H9 (cell line): ENCODE measurements at places on chromosomes 2 and 18. TPM values are rescaled to one million over a fixed set of nuclear protein-coding genes. Genes with fewer than 3 reads are reported as not detected.

Gene OR6B2
- total RNA-seq: not detected in 2 replicates

Gene TCF4
- total RNA-seq: 85.8 and 99.4 TPM in 2 replicates

Gene VIT
- total RNA-seq: 0.15 TPM in 1 of 2 replicates, not detected in the other

Gene TEX261
- total RNA-seq: 19.2 and 23.9 TPM in 2 replicates

Gene CD8B2
- not detected in 2 replicates for total RNA-seq

Gene GPR55
- 0.11 TPM in 1 of 2 replicates, not detected in the other for total RNA-seq

GRCh38 chr2:107804608-107805498, 21.8 kb upstream of the RGPD4 start:
- H3K36me3 ChIP-seq: peaks cover 1% of the 10 kb centered on the region; the same call in 1 of the 3 replicates
- H3K27ac ChIP-seq: no peak overlapping the region
- no peak for DNase-seq
- H3K4me3 ChIP-seq: no peak overlapping the region
- no peaks in the 10 kb centered on the region for H3K4me1 ChIP-seq

DNA sequence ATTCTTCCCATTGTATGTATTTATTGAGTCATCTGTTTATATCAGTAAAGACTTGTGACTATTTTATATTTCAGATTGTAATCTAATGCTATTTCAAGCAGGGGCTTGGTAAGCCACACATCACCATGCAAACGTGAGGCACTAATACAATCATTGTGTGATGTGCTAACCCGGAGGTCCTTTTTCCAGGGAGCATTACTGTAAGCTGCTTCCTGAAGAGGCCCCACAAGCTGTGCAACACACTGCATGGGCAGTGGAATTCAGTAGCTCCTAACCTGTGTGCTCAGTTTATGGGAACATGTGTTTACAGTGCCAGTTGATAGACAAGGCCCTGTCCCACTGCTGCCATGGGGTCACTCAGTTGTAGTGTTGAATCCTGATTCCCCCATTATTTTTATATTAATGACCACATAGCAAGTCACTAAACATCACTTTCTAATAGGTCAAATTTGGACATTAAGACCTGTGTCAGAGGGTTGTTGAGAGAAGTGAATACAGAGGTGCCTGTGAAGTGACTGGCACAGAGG, 162.9 kb downstream of the FHOD3 start:
- H3K27ac ChIP-seq: no peak overlapping the region
- peaks cover 10% of the 10 kb centered on the region for H3K4me1 ChIP-seq
- H3K4me3 ChIP-seq: no peak overlapping the region
- H3K27me3 ChIP-seq: no peaks in the 10 kb centered on the region
- no peak for DNase-seq

- DNase-seq: no peak
- H3K27me3 ChIP-seq: peaks cover 12% of the 10 kb centered on the region; the same call in 1 of the 2 replicates
- 0 out of 2 replicates have a peak, but pooled peaks cover 3% of the 10 kb centered on the region for H3K4me1 ChIP-seq
- no peak overlapping the region for H3K27ac ChIP-seq
Measured at GRCh38 chr2:73977466-73977865, 7.2 kb upstream of the TET3 start.

GRCh38 chr2:200700856-200701255, 110.9 kb upstream of the BZW1 start:
- H3K36me3 ChIP-seq: no peaks in the 10 kb centered on the region
- no peak for DNase-seq
- no peaks in the 10 kb centered on the region for H3K27me3 ChIP-seq
- no peak overlapping the region for H3K27ac ChIP-seq
- H3K4me3 ChIP-seq: no peak overlapping the region

DNA sequence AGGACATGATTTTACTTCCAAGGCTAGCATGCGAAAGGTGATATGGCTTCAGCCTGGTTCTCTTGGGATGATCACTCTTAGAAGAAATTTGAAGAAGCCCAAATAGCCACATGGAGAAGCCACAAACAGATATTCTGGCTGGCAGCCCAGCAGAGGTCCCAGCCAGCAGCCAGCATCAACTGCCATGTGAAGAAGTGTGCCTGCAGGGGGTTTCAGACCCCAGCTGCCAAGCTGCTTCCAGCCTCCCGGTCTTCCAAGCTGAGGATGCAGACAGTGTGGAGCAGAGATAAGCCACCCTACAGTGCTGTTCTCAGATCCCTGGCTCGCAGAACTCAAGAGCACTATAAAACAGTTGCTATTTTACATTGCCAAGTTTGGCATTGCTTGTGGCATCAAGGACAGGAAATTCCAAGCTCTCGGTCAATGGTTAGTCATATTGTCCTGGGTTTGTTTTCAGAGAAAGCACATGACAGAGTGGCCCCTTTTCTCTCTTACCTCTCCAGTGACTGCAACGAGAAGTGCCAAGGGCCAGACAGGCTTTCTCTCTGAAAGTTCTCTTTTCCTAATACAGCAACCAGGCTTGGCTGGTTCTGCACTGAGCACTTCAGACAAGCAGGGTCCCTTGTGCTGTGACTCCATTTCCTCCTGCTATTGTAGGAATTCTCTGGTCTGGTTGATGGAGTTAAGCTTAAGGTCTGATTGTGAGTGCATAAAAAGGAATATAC, 223.7 kb downstream of the ANKRD30B start:
- H3K4me1 ChIP-seq: no peaks in the 10 kb centered on the region
- no peaks in the 10 kb centered on the region for H3K27me3 ChIP-seq
- peaks cover 22% of the 10 kb centered on the region for H3K36me3 ChIP-seq
- no peak for DNase-seq

DNA sequence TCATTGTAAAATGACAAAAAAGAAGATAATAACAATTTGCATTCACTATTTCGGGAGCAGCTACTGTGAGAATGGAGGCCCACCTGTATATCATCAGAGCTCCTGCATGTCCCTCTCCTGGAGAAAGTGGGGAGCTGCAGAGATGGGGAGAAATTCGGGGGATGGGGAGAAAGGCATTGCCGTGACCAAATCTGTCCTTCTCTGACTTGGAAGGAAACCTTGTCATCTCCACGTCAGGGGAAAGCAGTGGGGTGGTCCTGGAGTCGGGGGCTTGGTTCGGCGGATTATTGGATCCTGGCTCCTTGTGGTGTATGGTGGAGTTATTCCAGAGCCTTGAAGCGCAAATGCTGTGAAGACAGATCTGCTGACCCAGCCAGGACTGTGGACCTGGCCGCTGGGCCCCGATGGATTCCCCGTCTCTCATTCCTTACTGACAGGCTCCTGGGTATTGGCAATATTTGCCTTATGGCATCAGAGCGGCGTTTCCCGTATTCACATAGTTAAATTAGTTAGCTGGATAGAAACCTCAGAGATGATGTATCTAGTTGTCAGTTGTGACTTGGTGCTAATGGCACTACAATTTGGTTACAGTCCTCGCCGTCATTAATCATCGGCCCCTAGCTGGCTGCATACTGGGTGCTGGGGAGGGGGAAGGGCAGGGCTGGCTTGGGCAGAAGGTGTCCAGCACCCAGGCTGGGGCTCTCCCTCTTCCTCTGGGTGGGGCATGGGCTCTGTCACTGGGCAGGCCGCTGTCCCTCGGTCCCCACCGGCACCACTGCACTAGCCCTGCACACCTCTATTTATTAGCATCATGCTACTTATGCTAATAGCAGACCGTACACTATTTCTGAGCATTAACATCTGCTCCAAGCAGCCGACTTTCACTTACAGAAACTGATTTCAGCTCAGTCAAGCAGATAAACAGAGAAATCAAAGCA, 31.7 kb downstream of the CELF4 start:
- no peak for DNase-seq
- H3K4me3 ChIP-seq: no peak overlapping the region
- no peaks in the 10 kb centered on the region; the same call in 1 of the 2 replicates for H3K4me1 ChIP-seq
- H3K27me3 ChIP-seq: no peaks in the 10 kb centered on the region; the same call in 1 of the 2 replicates
- H3K27ac ChIP-seq: no peak overlapping the region
- H3K36me3 ChIP-seq: no peaks in the 10 kb centered on the region

- no peak overlapping the region for H3K27ac ChIP-seq
- DNase-seq: no peak
- no peak overlapping the region for H3K4me3 ChIP-seq
- no peaks in the 10 kb centered on the region for H3K36me3 ChIP-seq
- H3K4me1 ChIP-seq: no peaks in the 10 kb centered on the region
Measured at GRCh38 chr2:191222507-191222906, 22.7 kb upstream of the MYO1B start.

GRCh38 chr2:237540823-237541222, 25.6 kb upstream of the PRLH start:
- no peak for DNase-seq
- no peaks in the 10 kb centered on the region for H3K27me3 ChIP-seq
- no peaks in the 10 kb centered on the region; the same call in 1 of the 2 replicates for H3K4me1 ChIP-seq
- no peaks in the 10 kb centered on the region for H3K36me3 ChIP-seq

DNA sequence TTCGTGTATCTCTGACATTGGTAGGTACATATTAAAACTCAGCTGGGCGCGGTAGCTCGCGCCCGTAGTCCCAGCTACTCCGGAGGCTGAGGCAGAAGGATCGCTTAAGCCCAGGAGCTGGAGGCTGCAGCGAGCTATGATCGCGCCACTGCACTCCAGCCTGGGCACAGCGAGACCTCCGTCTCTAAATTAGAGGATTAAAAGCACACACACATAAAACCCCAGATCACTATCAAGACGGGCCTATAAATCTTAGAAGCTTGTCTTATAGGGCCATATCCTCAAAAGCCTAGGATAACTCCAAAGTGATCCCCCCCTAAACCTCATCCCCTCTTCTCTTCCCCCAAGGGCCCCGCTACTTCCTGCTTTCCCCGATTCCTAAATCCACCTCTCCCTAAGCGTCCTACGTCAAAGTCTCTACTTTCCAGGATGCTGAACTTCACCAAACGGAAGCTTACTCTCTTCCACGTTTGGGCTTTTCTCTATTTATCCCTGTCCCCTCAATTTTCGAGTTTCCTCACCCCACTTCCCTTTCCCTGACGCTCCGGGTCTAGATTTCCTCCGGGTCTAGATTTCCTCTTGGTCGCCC, 707 bp downstream of the KRCC1 start:
- DNase-seq: no peak
- no peaks in the 10 kb centered on the region; the same call in 1 of the 2 replicates for H3K4me1 ChIP-seq
- H3K4me3 ChIP-seq: peak overlapping the region; percentile 95
- no peak overlapping the region for H3K27ac ChIP-seq
- peaks cover 2% of the 10 kb centered on the region; the same call in 1 of the 3 replicates for H3K36me3 ChIP-seq

DNA sequence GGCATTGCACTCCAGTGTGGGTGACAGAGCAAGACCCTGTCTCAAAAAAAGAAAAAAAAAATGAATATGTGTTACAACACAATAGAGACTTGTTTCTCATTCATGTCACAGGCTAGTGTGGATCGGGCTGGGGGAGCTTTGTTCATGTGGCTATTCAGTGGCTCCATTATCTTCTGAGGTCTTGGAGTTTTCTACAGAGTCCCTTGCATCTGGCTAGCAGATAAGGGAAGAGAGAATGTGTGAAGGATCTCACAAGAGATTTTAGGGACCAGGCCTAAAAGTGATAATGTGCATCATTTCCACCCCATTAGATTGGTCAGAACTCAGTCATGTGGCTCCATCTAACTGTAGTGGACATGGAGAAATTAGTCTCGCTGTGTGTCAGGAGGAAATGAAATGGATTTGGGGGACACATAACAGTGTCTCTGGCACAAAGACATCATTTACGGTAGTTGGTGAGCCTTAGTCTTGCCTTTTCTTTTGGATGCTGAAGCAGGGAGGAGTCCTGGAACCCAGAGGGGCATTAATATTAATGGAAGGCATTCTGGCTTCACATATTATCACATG, 32.4 kb upstream of the CASP10 start:
- peaks cover 6% of the 10 kb centered on the region; the same call in 1 of the 2 replicates for H3K36me3 ChIP-seq
- H3K4me3 ChIP-seq: no peak overlapping the region
- H3K27me3 ChIP-seq: no peaks in the 10 kb centered on the region
- no peak for DNase-seq

- peaks cover 3% of the 10 kb centered on the region; the same call in 1 of the 2 replicates for H3K4me1 ChIP-seq
- H3K36me3 ChIP-seq: no peaks in the 10 kb centered on the region
- H3K27ac ChIP-seq: no peak overlapping the region
- H3K4me3 ChIP-seq: no peak overlapping the region
Measured at GRCh38 chr2:96533292-96534073, 3.1 kb upstream of the ARID5A start.

- H3K36me3 ChIP-seq: no peaks in the 10 kb centered on the region; the same call in 2 of the 3 replicates
- peaks cover 4% of the 10 kb centered on the region; the same call in 1 of the 2 replicates for H3K4me1 ChIP-seq
- no peaks in the 10 kb centered on the region for H3K27me3 ChIP-seq
Measured at GRCh38 chr2:199404841-199405240, 52.9 kb downstream of the SATB2 start.

DNA sequence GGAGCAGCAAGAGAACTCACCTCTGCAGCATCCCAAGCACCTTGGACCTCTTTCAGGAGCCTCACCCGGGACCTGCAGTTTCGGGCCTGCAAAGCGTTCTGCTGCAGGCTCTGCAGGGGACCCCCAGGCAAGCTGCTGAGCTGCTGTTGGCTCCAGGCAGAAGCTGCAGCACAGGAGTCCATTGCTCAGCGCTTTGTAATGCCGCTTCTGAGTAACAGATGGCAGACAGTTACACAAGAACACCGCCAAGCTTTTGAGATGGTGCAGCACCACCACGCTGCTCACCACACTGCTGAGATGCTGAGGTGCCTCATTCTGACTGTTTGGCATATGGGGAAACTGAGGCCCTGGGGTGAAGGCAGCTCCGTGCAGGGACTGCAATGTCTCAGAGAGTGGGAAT, 1.9 kb upstream of the GALNT14 start:
- H3K4me1 ChIP-seq: peaks cover 6% of the 10 kb centered on the region; the same call in 1 of the 2 replicates
- DNase-seq: no peak
- no peak overlapping the region for H3K27ac ChIP-seq
- H3K4me3 ChIP-seq: no peak overlapping the region
- H3K27me3 ChIP-seq: peaks cover 20% of the 10 kb centered on the region; the same call in 1 of the 2 replicates
- H3K36me3 ChIP-seq: no peaks in the 10 kb centered on the region

- DNase-seq: no peak
- H3K27ac ChIP-seq: no peak overlapping the region
- peaks cover 4% of the 10 kb centered on the region; the same call in 1 of the 2 replicates for H3K4me1 ChIP-seq
Measured at GRCh38 chr18:46565256-46565655, 91.8 kb downstream of the LOXHD1 start.

DNA sequence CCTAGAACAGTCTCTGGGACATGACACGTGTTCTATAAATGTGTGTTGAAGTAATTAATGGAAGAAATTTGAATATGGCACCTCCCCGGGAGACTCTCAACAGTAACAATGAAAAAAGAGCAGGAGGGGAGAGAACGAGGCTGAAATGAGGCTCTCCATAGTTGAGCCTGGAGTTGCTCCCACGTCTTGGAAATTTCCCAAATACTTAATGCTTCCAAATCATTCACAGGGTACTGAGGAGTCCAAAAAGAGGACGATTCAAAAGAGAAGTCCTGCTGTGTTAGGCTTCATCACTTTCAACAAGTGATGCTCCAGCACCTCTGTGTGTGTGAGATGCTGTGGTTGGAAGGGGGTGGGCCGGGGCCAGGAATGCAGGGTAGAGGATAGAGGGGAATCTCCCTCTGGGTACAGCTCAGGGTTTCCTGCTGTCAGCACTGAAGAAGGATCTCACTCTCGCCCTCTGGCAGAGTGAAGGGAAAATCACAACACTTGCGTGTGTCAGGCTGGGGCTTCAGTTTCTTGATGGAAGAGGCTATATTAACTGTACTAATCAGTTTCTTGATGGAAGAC, 18.1 kb upstream of the ZNF407 start:
- no peaks in the 10 kb centered on the region for H3K27me3 ChIP-seq
- H3K27ac ChIP-seq: no peak overlapping the region
- H3K4me1 ChIP-seq: peaks cover 2% of the 10 kb centered on the region; the same call in 1 of the 2 replicates
- H3K36me3 ChIP-seq: no peaks in the 10 kb centered on the region
- H3K4me3 ChIP-seq: no peak overlapping the region
